Kasumi-1 (cell line): ENCODE measurements at places on chromosomes 16 and 17.

DNA sequence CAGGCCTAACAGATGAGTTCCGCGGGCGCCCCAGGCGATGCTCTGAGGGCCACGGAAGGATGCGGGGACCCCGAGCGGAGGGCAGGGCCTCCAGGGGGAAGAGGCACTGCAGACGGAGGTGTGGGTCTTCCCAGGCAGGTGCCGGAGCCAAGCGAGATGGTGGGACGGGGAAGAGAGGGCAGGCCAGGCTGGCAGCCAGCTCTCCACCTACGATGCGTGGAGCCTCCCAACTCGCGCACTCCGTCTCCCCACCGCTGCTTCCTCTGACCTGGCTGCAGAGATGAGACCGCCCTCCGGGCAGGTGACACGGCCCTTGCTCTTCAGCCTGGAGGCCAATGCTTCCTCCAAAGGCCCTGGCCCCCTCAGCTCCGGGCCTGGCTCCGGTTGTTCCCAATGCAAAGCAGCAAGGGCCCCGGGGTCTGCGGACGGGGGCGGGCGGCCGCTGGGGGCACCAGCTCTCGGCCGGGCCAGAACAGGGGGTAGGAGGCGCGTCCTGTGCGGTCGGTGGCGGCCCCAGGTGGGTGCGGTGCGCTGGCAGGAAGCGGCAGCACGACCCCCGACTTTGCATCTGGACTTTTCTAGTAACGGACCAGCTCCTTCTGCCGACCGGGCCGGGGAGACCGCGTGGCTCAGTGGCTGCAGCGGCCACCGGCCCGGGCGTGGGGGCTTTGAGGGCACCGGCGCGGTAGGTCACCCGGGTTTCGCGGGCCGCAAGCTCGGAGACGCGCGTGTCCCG lies 1.5 kb upstream of the SOX8 start:
- no peak for DNase-seq

GRCh38 chr17:34609210-34609609 lies 29.8 kb downstream of the TMEM132E start:
- DNase-seq = no peak

DNA sequence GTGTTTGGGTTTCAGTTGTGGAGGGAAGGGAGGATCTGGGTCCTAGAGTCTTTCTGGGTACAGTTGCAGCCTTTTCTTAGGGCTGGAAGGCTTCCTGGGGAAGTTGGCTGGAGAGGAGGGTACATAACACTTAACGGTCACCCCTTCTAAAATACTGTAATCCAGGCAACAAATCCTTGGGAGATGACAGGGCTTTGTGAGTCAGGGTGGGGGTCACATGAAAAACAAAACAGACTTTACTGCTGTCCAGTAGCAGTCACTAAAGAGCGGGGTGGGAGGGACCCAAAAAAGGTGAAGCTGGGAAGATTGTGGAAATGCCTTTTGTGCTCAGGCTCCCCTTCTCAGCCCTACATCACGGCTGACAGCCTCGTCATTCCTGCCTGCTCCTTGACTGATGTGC lies 6.3 kb downstream of the SAP30BP start:
- no peak for DNase-seq

DNA sequence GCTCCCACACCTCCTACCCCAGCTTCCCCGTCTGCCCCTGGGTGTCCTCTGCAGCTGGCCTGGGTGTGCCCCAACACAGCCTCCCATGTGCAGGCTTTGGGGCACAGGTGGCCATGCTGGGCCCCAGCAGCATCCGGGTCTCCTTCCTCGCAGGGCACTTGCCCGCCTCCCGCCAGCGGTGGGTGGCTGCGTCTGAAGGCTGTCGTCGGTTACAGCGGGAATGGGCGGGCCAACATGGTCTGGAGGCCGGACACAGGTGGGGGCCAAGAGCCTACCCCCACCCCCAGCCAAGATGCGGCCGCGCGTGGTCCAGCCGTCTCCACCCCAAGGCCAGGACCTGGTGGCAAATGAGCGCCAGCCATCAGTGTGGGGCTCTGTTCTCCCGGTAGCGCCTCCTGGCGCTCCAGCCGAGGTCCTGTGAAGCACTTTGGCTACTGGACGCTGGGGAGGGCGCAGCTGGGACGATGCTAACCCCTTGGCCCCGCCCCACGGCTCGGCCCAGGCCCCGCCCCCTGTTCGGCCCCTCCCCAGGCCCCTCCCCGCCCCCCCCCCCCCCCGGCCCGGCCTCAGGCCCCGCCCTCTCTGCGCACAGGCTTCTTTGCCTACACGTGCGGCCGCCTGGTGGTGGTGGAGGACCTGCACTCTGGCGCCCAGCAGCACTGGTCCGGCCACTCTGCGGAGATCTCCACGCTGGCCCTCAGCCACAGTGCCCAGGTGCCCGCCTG lies 7.3 kb upstream of the RHOT2 start:
- DNase-seq = peak; percentile 62

GRCh38 chr17:82161216-82161615 lies 51.4 kb downstream of the CCDC57 start:
- no peak for DNase-seq

DNA sequence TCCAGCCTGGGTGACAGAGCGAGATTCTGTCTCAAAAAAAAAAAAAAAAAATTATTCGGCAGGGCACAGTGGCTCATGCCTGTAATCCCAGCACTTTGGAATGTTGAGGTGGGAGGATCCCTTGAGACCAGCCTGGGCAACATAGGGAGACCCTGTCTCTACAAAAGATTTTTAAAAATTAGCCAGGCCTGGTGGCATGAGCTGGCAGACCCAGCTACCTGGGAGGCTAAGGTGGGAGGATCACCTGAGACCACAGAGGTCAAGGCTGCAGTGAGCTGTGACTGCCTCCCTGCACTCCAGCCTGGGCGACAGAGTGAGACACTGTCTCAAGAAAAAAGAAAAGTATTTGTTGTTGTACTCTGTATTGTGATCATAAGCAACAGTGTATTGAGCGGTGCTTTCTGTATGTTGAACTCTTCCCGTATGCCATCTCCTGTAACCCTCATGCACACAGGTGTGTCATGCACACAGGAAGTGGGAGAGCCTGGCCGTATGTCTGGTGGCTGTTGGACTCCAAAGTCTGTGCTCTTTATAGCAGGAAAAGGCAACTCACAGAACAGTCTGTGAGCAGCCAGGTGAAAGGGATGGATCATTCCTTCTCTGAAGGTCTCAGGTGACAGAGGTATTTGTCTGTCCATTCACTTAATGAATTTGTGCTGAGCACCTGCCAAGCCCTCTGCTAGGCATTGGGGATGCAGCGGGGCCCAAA lies 17.1 kb downstream of the CDH1 start:
- no peak for DNase-seq

- DNase-seq = no peak
Observed at GRCh38 chr16:52074133-52074532, 472.8 kb downstream of the TOX3 start.

DNA sequence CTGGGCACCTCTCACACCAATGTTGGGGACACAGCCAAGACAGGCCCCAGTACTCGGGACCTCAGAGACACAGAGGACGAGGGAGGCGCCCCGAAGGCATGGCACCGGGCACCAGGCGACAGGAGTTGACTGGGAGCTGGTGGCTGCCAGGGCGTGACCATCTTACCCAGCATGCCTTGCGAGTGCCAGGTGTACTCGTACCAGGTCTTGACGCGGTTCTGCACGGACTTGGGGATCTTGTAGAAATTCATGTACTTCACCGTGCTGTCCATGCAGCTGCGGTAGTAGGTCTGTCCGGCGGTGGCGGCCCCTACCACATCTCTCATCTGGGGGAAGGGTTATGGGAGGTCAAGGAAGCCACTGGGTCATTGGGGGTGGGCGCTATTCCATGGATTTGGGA lies 67.3 kb downstream of the CNGB1 start:
- DNase-seq = no peak
